Fibroblast of villous mesenchyme (primary cell): ENCODE measurements at places on chromosomes 5 and 9. TPM values are rescaled to one million over a fixed set of nuclear protein-coding genes. Genes with fewer than 3 reads are reported as not detected.

Gene SHOC1
- total RNA-seq, result under 0.01 TPM in 1 of 2 replicates, not detected in the other

Gene IGIP
- 6.4 and 7.8 TPM in 2 replicates for total RNA-seq

Gene SGCD
- total RNA-seq, result 13.8 and 15.1 TPM in 2 replicates

Gene APBA1
- total RNA-seq, result 11.2 and 11.6 TPM in 2 replicates

Gene CENPH
- 11.9 and 12.1 TPM in 2 replicates for total RNA-seq

Gene EXOSC3
- 28.3 and 30.2 TPM in 2 replicates for total RNA-seq

Gene SPINK1
- total RNA-seq, result 0.32 TPM in 1 of 2 replicates, not detected in the other

Gene PRUNE2
- total RNA-seq, result 5.5 and 14.2 TPM in 2 replicates

Gene PPP3R2
- total RNA-seq, result not detected in 2 replicates

Gene DMRT3
- not detected in 2 replicates for total RNA-seq

Gene PTGS1
- total RNA-seq, result 10.4 and 32.9 TPM in 2 replicates

Gene RMRP
- total RNA-seq, result 103,191 and 163,599 TPM in 2 replicates

Gene PCDHGA1
- 0.64 and 0.86 TPM in 2 replicates for total RNA-seq

Gene SRA1
- total RNA-seq, result 40.6 and 53.1 TPM in 2 replicates

Gene STARD4
- 105 and 147 TPM in 2 replicates for total RNA-seq
